Hippocampal formation (tissue), 2 donors: ENCODE measurements at places on chromosomes 5 and 9.

DNA sequence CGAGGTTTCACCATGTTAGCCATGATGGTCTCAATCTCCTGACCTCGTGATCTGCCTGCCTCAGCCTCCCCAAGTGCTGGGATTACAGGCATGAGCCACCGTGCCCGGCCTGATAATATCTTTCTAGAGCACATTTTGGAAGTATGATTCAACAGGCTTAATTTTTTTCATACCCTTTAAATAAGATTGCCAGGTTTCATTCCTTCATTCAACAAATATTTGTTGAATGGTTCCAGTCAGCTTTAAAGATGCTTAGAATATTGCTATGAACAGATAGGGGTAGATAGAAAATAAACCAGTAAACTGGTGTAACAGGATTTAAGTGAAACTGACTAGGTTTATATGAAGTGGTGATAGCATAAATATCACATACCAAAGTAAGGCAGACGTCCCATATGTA is 41.3 kb downstream of the DMXL1 start:
- DNase-seq = no peak

DNA sequence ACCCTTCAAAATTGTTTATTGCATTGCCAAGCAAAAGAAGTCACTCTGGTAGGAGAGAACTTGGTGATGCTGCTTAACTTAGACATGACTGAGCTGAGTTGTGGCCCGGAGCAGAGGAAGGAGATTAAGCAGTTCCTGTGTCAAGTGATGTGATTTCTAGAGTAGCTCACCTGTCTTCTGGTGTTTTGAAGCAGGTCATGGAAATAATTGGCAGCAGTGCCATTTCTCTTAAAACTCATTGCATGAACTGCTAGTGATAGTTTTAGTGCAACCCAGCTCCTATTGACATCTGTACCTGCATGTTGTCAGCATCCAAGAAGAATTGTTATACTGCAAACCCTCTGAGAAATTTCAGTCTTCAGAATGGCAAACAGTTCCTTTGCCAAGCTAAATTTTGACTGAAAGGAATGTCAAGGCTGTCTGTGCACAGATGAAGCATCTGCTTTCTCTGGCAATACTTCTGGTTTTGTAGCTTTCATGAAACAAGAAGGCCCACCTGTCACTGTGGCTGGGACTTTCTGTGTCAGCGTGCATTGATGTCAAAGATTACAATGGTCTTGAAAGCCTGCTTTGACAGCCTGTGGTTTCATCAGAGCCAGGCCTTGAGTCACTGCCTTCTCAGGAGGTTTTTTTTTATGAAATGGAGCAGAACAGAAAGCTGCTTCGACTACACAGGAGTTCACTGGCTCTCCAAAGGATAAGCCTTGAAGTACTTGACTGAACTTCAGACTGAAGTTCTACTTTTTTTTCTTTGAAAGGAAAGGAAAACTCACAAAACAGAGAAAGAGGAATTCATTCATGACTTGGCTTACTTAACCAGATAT is 90.6 kb downstream of the RALGPS1 start:
- no peak for DNase-seq

DNA sequence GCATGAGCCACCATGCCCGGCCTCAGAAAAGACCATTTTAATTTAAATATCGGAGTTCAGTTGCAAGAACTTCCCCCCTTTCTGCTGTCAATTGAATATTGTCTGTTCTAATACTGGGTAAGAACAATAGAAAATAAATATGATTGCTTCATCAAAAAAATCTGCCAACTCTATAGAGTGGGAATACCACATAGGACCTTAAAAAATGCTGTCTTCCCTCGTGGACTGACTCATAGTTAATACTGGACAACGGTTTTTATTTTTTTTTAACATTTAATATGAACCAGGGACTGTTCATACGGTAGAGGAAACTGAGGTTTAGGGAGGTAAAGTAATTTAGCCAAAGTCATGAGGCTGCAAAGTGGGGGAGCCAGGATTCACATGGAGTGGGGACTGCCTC is 9.7 kb downstream of the ZNF462 start:
- DNase-seq = no peak

- DNase-seq = no peak
Measured at GRCh38 chr5:172160506-172160905, 27.5 kb downstream of the STK10 start.

DNA sequence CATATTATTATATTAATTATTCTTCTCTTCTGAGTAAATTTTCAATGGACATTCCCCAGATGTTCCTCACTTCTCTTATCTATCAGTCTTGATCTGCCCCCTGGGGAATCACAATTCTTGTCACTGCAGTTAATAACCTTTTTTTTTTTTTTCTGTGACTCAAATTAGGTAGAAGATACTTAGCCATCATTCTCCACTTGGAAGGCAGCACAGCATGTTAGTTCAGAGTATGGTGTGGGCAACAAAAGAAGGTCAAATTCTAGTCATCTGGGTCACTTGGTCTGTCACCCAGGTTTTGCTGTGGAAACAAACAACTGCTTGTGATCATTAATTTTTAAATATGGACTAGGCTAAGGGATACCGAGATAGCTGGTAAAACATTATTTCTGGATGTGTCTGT is 8.1 kb upstream of the MOB3B start:
- no peak for DNase-seq

GRCh38 chr5:158634714-158635113 is 465.0 kb downstream of the EBF1 start:
- no peak for DNase-seq

GRCh38 chr9:101572316-101572715 is 22.5 kb downstream of the PPP3R2 start:
- DNase-seq = no peak

- no peak for DNase-seq
Measured at GRCh38 chr5:137891849-137892248, 2.6 kb downstream of the PKD2L2 start.

DNA sequence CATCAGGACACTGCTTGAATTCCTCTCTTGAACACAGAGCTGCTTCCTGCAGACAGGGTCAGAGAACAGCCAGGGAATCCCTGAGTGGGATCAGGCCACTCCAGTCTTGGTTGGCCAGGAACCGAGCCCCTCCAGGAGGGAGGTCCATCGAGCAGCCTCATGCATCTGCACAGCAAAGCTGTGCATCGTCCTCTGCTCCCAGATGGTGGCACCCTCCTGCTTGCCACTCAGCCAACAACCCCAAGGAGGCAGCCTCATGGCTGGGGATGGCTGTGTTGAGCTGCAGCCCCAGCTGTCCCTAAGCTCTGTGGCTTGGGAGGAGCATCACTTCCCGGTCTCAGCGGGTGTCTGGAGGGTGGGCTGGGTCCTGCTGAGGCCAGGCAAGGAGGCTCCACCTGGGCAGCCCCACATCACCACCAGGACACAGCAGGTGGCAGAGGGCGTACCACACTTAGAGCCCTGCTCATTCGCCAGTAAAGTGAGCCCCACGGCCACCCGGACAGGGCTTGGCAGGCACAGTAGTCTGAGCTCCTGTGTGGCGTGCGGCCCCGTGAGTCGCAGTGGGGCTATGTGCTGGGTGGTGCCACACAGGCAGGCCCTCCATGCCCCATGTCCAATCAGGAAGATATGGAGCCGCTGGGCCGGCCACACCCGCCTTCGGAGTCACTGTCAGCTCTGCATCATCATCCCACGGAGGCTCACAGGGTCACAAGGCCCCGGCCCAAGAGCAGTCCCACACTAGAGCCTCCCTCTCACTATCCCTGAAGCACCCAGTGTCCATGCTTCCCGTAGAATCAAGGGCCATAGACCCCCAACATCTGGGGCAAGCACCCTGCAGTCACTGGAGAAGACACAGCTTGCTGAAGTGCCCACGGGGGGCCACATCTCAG is 11.9 kb downstream of the LPCAT1 start:
- DNase-seq = no peak

GRCh38 chr5:143550986-143551630 is 147.6 kb upstream of the NR3C1 start:
- DNase-seq = no peak

GRCh38 chr5:71924980-71925379 is 182.3 kb upstream of the MAP1B start:
- no peak for DNase-seq

DNA sequence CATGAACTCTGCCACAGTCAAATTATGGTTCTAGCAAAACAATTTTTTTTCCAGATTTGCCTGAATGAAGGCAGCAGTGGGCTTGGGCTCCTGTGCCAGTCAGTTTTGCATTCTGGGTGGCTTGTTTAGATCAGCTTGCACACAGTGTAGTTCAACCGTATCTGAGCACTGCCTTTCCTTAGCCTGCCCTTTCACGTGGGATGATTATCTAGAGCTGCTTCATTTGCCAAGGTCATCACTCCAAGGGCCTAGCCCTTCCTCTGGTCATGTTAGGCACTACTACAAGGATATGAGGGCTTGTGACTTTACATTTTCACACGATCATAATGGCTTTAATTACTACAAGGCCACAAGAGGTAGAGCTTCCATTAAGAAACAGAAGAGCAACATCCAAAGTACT is 150.6 kb upstream of the EFNA5 start:
- no peak for DNase-seq

GRCh38 chr5:167880420-167880819 is 411.0 kb upstream of the WWC1 start:
- DNase-seq = no peak

DNA sequence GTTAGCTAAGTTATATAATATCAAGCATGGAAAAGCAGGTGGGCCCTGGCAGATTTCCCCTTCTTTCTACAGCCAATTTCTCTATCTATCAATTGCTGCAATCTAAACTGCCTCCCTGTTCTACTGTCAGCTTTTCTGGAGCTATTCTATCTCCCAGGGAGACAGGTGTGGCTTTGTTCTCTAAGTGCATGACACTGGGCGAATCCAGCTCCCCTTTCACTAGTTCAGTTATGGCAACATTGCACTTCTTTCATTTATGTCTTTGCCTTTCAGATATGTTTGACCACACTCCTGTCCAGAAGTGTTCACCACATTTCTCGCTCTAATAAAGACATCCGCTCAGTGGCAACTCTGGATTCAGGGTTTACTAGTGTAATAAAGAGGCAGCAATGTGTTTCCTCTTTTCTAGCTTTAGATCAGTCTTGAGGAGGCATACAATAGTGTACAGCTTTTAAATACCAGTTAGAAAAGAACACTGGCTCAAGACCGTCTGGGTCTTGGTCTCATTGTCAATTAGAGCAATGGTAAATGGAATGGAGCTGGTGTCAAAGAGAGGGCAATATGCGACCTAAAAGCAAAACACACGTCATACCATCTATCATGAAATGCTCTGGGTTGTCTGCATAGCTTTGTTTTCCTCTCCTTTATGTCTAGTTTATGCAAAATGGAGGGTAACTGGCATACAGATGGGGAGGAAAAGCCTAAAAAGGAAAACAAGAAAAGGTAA is 197.0 kb downstream of the SLF1 start:
- DNase-seq = no peak

- DNase-seq = no peak
Measured at GRCh38 chr5:5350101-5350500, 72.4 kb upstream of the ICE1 start.

GRCh38 chr5:116153687-116154174 is 68.9 kb downstream of the COMMD10 start:
- DNase-seq = no peak

DNA sequence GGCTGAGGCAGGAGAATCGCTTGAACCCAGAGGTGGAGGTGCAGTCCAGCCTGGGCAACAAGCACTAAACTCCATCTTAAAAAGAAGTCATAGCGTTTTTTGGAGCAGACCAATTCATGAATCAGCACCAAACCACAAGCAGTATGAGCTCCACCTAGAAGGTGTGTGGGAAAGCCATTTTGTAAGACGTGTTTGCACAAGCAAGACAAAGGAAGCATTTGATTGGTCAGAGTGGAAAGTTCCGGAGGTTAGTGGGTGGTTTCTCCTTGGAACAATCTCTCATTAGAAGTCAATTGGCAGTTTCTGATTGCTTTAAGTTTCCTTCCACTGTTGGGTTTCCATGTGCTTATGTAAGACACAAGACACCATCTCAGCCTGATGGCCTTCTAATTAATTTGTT is 5.0 kb downstream of the SRD5A1 start:
- DNase-seq = no peak

DNA sequence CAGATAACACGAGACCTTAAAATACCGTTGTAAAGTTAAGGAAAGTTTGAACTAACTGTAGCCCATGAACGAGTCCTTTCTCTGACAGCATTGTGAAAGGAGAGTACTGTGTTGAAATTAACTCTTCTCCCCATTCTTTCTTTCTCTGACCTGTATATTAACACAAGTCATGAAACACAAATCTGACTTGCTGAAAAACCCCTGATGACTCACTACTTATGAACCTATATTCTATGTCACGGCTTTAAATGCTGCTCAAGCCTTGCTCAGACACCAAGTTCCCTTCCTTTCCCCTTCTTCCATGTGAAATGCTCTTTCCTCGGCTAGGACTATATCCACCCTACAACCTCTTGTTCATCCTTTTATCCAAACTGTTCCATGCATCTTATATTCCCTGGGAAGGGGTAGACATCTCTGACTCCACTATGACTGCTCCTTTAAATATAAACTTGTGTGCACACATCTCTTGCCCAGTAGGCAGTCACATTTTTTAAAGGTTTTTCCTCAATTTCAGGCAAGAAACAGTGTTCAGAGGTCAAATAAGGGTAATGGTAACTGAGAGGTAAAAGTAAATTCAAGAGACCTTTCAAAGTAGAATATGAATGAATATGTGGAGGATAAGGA is 142.9 kb downstream of the NFIB start:
- DNase-seq = no peak

DNA sequence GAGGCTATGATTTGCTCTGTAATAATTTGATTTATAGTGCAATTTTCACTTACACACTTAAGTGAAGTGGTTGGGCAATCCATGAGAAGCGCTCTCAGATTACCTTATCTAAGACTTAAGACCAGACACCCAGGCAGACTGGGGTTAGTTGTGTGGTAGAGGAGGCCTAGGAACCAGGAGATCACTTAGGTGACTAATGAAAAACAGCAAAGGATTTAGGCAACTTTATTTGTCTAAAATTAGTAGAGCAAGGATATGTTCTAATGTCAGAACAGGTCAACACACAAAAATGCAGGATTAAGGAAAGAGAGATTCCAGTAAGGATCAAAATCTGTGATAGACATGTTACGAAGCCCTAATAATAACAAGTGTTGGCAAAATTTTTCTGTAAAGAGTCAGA is 913.8 kb downstream of the TLE1 start:
- no peak for DNase-seq

DNA sequence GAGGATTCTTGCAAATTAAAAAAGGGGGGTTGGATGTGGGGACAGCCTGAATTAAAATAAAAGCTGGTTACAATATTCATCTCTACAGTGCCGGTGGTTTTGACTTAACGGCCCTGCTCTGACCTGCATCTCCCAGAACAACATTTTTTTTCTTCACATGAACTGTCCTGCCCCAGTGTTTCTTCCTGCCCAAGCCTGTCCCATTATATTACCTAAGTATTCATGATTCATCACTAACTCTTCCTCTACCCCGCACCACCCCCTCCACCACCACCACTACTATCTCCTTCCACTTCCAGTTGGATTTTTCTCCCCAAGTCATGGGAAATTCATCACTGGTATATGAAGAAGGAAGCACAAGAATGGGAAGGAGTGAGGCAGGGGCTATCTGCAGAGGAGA is 90.1 kb downstream of the ZFAND5 start:
- no peak for DNase-seq

DNA sequence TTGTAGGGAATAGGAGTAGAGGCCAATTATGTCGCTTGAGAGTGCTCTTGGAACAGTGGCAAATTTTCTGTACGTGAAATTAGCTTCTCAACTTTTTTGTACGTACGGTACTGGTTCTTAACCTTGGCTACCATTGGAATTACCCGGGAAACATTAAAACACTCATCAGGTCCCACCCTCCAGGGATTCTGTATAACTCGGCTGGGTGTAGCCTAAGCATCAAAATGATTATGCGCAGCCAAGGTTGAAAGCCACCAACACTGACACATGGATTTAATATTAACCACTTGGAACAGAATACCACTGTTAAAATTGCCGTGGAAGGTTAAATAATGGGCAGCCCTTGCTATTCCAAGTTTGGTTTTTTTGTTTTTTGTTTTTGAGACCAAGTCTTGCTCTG is 17.4 kb downstream of the DNAJA1 start:
- DNase-seq = no peak
